ENCODE measurements at places on chromosomes 6 and 20.
A peak's percentile ranks its signal among the peaks of the same experiment; 100 is the strongest.

DNA sequence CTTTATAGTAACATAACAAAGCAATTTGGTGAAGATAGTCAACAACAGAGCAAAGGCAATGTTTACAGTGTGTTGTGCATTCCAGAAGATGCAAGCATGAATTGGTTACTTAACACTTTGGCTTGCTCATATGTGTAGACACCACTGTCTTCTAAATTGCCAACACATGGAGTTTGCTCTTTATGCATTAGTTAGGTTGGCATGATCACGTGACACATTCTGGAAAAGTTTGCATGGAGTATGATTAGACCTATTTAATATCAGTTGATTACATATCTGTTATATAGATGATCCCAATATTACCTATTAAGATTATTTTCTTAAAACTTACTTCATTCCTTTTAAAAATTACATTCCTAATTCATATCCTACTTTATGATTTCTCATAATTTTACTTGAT lies 197.6 kb downstream of the RIMS1 start:
- no peak for DNase-seq

DNA sequence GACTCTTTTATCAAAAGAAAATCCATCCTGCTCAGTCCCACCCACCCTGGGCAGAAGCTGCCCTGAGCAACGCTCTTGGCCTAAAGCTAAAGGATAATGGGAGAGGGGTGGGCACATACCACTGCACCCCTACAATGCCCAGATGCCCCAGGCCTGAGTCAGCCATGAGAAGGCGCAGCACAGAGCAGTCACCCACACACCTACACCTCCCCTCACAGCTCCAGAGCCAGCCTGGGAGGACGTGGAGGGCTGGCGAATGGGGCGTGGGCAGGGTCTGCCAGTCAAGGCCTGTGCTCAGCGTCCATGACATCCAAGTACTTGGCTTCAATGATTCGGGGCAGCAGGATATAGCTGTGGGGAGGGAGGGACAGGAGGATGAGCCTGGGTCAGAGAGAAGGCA lies 11.5 kb downstream of the SLC4A11 start:
- DNase-seq: no peak

DNA sequence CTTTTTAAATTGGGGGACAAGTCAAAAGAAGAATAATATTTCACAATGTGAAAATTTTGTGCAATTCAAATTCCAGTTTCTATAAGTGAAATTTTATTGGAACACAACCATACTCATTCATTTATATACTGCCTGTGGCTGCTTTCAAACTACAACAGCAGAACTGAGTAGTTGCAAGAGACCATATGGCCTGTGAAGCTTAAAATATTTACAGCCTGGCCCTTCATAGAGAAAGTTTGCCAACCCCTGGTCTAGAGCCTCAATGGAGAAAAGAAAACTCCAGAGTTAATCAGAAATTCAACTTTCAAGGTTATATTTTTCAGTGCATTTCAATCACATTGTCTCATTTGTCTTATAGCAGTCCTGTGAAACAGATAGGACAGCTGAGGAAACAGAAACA lies 26.6 kb upstream of the FBXO9 start:
- no peak for DNase-seq

- DNase-seq: peak; percentile 15
Observed at GRCh38 chr6:44004625-44005506, 122.4 kb downstream of the MRPL14 start.

- DNase-seq: no peak
Observed at GRCh38 chr20:13791540-13792459, 7.0 kb downstream of the NDUFAF5 start.

- DNase-seq: no peak
Observed at GRCh38 chr6:135496800-135497411, 634 bp downstream of the AHI1 start.

- no peak for DNase-seq
Observed at GRCh38 chr6:44682987-44683779, 295.7 kb downstream of the CDC5L start.

GRCh38 chr20:9177278-9177677 lies 108.4 kb downstream of the PLCB4 start:
- no peak for DNase-seq

GRCh38 chr20:53847139-53847836 lies 223.1 kb downstream of the BCAS1 start:
- DNase-seq: no peak

GRCh38 chr6:24283043-24283985 lies 74.5 kb downstream of the DCDC2 start:
- DNase-seq: peak; percentile 30

GRCh38 chr6:74549746-74550145 lies 656.1 kb downstream of the COL12A1 start:
- DNase-seq: no peak

GRCh38 chr6:133683308-133683580 lies 205.7 kb upstream of the TCF21 start:
- no peak for DNase-seq

All from stimulated activated CD4-positive, alpha-beta T cell treated with anti-CD3 and anti-CD28 coated beads, Interleukin-1b, Interleukin-23, amount 100 ng/mL, for 48 hours (primary cell).